ENCODE measurements at places on chromosomes 2 and 18.

DNA sequence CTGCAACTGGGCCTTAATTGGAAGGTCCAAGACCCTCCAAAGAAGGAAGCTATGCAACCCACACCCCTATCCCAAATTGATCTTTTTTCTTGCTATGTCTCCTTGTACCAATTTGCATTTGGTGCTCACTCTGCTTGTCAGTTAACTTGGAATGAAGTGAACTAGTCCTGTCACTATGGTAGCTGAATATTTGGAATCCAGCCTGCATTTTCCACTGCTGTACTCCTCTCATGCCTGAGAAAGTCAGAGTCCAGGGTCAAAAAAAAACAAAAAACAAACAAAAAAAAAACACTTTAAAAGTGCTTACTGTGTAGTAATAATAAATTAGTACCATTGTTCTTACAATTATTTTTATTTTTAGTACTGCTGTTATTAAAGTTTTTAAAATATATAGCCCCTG is 462.8 kb upstream of the SLC8A1 start:
- no peaks in the 10 kb centered on the region for H3K4me1 ChIP-seq
- no peaks in the 10 kb centered on the region for H3K36me3 ChIP-seq
- H3K27me3 ChIP-seq: no peaks in the 10 kb centered on the region
- no peak overlapping the region for H3K27ac ChIP-seq
- no peak overlapping the region for H3K4me3 ChIP-seq
- DNase-seq: no peak

- no peak overlapping the region for H3K27ac ChIP-seq
- H3K36me3 ChIP-seq: no peaks in the 10 kb centered on the region
- H3K27me3 ChIP-seq: no peaks in the 10 kb centered on the region
- H3K4me3 ChIP-seq: no peak overlapping the region
- DNase-seq: no peak
- H3K4me1 ChIP-seq: no peaks in the 10 kb centered on the region
Observed at GRCh38 chr18:4581966-4582365, 126.9 kb upstream of the DLGAP1 start.

GRCh38 chr18:44075038-44075437 is 605.6 kb upstream of the SETBP1 start:
- no peaks in the 10 kb centered on the region for H3K4me1 ChIP-seq
- H3K27ac ChIP-seq: no peak overlapping the region
- DNase-seq: no peak
- no peaks in the 10 kb centered on the region for H3K27me3 ChIP-seq

DNA sequence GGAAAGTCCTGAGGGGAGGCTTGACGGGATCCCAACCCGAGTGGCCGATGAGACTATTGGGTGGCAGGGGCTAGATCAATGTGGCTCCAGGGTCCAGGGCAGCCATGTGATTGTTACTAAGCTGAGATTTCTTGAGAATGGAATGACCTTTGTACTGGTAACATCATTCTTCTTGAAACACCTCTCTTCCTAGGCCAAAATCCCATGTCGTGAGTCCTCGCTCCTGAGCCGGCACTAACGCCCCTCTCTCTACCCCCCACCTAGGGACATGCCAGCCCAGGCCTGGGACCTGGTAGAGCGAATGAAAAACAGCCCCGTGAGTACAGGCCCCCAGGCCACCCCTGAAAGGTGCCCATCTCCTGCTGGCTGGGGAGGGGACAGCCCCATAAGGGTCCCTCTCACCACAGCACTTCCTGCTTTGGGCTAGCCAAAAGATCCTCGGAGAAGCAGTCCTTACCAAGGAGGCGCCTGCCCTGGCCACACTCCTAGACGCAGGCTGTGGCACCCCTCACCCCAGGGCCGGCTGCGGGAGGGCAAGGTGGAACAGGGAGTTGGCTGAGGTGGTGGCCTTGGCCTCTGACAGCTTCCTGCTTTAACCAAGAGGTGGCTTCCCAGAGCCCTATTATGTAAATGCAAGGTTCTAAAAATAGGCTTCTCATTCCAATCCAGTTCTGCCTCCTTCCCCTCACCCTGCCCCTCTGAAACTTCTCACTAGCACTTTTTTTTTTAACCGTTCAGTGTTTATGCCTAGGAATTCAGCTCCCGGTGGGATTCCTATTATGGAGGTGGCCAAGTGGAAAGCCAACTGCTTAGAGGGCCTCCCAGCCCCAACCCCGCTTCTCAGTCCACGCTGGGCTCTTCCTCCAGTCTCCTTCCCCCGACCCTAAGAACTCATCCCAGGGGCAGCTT is 126.6 kb upstream of the PPP1CB start:
- peak overlapping the region; percentile 76 for H3K27ac ChIP-seq
- H3K27me3 ChIP-seq: no peaks in the 10 kb centered on the region
- H3K4me3 ChIP-seq: no peak overlapping the region
- peak; percentile 71 for DNase-seq
- H3K4me1 ChIP-seq: peaks cover 27% of the 10 kb centered on the region
- no peaks in the 10 kb centered on the region for H3K36me3 ChIP-seq
